Hematopoietic multipotent progenitor cell (in vitro differentiated cells): ENCODE measurements at places on chromosomes 1 and 21.

DNA sequence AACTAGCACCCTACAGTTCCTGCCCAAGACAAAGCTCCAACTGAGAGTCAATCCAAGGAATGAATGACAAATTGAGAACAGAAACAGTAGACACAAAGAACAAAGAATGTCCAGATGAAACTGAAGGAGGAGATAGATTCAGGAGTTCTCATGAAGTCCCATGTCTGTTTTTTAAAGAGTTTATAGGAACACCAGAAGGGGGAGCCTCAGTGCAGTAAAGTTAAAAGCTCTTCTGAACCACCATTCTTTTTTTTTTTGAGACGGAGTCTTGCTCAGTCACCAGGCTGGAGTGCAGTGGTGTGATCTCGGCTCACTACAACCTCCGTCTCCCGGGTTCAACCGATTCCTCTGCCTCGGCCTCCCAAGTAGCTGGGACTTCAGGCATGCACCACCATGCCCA lies 323.6 kb downstream of the MRPL39 start:
- peak; percentile 41 for DNase-seq

- no peak for DNase-seq
These were observed 11.7 kb upstream of the TRAPPC10 start for GRCh38 chr21:44000360-44000759.

GRCh38 chr1:44682883-44683265 lies 8.4 kb downstream of the ARMH1 start:
- no peak for DNase-seq

DNA sequence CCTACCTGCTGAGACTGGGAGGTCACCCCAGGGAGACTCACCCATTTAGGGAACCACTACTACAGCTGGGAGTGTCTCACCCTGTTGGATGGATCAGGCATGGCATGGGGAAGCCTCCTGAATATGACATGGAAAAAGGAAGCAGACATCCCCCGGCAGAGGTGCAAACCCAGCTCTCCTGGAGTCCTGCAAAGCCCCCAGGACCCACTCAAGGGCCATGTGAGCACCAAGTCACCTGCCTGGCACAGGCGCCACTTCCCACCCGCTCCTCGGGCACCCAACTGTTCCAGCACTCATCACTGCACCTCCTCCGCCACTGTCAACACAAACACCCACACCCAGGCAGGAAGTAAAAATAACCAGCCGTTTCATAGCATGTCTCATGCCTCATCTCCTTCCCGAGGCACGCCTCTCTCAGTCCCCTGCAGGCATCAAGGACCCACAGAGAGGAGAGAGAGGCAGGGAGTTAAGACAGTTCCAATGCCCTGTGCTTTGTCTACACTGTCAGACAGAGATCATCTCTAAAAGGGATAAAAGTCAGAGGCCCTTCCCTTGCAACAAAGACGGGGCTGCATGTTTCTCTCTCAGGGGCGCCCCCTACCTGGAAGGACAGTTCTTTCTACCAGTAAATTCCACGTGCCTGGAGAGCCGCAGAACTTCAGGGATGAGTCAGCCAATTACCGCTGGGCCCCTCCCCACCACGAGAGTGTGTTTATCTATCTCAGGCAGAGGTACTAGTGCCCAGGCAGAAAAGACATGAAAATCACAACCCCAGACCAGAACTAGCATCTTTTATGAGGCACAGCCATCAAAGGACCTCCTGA lies 150.1 kb upstream of the SOD1 start:
- peak; percentile 18 for DNase-seq

DNA sequence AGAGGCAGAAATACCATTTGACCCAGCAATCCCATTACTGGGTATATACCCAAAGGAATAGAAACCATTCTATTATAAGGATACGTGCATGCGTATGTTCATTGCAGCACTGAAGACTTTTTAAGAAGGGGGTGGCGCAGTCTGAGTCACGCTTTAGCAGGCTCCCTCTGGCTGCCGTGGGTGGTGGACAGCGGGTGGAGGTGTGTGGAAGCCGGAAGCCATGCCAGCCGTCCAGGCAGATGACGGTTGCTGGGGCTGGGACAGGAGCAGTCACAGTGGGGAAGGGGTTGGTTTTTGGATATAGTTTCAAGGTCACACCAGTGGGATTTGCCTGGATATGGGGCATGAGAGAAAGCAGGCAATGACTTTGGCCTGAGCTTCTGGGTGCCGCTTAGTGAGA lies 270.5 kb downstream of the GRIK3 start:
- DNase-seq: no peak

DNA sequence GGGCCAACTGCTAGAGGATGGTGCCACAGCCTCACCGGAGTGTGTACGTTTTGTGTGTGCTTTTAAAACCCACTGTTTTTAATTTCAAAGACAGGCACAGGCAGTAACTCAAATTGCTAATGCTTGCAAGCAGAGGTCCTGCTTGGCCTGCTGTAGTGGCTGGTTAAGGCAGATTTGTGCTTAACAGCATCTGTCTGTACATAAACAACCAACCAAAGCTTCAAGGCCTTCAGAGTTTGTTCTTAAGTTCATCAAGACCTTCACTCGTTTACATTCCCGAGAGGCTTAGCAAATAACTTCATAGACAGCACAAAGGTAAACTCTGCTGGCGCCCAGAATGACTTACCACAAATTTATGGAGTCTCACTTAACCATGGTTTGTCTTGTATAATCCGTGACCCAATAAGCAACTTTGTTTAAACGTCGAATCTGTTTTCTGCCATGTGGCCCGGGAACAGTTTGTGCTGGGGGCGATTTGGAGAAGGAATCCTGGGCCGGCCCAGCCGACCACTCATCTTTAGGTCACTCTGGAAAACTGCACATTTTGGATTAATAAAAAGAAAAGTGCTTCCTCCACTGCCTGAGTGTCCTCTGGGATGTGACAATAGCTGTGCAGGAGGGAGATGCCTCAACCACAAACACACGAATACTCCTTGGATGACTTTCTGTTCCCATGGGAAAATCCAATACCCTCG lies 58.1 kb downstream of the CAPZB start:
- DNase-seq: no peak

GRCh38 chr1:9019896-9020295 lies 6.3 kb downstream of the SLC2A7 start:
- peak; percentile 6 for DNase-seq

GRCh38 chr1:147171399-147172167 lies 687 bp downstream of the PRKAB2 start:
- peak; percentile 7 for DNase-seq

DNA sequence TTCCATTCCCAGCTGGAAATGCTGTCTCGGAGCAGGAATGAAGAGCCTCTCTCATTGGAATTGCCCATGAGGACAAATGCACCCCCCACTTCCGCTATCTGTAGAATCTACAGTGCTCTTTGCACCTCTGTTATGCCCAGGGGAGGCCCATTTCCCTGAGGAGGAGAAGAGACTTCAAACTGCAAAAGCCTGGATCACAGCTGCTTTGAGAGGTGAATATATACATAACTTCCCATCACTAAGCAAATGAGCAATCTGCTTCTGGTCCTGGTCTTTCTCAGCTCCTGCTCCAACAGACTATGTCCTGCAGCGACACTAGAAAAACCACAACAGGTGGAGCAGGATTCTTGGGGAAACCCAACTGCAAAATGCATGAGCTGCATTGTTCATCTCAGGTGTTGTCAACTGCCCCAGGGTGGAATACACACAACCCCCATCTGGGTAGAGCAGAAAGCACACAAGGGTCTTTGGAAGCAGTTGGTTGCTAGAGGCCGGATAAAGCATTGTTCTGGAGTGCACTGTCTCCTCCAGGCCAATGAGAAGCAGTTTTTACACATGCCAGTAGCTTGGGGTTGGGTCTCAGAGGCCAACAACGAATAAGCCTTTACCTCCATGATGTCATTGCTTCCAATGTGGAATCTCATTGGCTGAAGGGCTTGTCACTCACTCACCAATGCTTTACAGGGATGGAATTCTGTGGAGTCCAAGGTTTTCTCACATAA lies 67.7 kb upstream of the RAB4A start:
- no peak for DNase-seq

- DNase-seq: no peak
These were observed 47.9 kb downstream of the NPHP4 start for GRCh38 chr1:5944154-5944842.

- no peak for DNase-seq
These were observed 4.2 kb downstream of the THEMIS2 start for GRCh38 chr1:27876341-27877114.

GRCh38 chr1:37474697-37475379 lies 458 bp downstream of the ZC3H12A start:
- no peak for DNase-seq

DNA sequence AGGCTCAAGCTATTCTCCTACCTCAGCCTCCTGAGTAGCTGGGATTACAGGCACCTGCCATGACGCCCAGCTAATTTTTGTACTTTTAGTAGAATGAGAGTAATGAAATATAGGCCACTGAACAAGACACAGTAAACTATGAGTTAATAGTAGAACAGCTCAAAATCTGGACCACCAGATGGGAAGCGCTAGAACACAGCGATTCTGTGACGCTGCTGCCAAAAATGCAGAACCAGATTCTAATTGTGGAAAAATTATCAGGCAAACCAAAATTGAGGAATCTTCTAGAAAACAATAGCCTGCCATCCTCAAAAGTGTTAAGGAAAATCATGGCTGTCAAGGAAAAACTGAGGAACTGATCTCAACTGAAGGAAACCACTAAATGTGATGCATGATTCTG lies 111.4 kb upstream of the TIAM1 start:
- DNase-seq: no peak

DNA sequence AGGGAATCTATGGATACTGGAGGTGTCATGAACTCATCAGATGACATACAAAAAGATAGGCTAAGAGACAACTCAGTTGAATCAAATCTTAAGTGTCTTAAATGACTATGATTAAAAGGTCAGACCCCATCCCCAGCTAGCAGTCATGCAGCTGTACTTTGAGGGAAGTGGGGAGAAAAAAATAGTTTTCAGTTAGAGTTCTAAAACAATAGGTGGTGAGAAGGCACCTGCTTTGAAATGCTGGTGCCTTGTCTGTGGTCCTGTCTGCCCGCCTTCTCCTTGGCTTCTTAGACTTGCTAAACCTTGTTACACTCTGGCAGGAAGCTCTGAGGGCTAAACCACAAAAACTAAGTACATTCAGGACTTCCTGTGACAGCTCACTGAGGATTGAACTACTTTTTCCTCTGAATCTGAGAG lies 15.3 kb downstream of the CD2 start:
- peak; percentile 93 for DNase-seq

DNA sequence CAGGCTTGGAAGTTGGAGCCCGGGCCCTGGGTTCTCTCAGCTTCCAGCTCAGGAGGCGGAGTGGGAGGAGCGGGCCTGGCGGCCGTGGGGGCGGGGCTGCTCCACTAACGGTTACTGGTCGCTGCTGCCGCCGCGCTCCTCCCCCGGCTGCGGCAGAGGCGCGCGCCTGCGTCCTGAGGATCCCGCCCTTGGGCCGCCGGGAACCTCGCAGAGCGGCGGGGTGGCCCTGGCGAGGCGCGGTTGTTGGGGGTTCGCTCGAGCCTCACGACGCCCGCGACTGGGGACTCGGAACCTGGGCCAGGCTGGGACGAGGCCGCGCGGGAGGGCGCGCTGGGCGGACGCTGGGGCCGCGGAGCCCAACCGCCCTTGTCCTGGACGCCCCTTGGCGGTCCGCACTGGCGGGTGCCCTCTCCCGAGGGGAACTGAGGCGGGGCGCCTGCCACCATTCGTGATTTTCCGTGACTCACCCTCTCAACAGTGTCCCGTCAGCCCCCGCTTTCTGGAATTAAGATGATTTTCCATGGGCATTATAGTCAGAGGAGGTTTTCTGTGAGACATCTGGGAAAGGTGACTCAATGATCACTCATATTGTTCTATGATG lies 34.1 kb downstream of the OR2G3 start:
- DNase-seq: peak; percentile 87

DNA sequence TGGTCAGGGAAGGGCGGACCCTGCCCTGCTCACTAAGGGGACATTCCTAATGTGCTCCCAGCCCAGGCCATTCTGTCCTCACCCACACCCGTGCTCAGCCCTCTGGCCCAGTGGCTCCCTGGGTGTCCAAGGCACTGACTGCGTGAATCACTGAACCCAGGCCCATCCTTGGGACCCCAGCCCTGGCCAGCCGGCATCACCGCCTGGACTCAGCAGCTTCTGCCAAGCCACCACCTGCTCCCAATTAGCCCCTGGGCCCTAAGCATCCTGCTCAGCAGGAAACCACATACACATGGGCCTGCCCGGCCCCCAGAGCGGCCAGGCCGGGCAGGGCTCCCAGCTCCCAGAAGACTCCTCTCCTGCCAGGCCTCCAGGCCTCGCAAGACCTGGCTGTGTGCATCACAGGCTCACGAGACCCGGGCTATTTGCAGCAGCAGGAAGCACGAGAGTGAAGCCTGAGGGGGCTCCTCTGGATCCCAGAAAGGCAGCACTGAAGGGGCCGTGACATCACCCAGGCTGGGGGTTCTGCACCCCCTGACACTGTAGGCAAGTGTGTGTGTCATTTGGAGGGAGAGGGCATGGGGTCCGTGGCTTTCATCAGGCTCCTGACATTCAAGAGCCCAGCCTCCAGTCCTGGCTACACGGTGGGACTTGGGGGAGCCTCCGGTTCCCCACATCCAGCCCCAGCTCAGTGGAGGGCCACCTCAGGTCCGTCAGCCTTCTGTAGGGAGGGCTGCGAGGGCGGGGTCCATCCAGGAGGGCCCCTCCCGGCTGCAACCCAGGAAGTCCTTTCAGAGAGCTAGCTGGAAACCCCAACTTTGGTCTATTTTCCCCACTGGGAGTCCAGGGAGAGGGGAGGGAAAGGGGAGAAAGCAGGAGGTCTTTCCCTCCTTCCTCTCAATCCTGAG lies 1.6 kb downstream of the MFAP2 start:
- peak; percentile 63 for DNase-seq

GRCh38 chr1:108199201-108199691 lies 897 bp downstream of the SLC25A24 start:
- DNase-seq: peak; percentile 21

DNA sequence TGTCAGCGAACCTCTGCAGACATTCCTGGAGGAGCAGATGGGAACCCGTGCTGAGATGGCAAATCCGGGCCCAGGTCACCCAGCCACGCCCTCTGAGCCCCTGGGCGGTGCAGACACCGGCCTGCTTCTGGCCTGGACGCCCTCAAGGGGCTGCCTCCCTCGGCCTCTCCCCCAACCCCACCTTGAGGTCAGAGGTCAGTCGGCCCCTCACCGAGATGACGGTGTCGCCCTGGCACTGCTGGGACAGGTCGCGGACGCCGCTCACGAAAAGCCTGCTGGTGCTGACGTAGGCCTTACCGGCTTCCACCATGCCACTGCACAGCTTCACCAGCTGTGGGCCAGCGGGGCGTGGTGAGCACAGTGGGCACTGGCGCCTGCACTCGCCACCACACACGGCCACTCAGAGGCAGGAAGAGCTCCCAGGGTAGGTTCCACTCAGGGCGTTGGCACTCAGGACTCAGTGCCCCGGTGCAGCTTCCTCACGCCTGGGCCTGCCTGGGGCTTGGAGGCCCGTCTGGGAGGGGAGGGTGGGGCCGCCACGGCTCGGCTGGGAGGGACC lies 4.7 kb downstream of the ACAP3 start:
- DNase-seq: no peak

DNA sequence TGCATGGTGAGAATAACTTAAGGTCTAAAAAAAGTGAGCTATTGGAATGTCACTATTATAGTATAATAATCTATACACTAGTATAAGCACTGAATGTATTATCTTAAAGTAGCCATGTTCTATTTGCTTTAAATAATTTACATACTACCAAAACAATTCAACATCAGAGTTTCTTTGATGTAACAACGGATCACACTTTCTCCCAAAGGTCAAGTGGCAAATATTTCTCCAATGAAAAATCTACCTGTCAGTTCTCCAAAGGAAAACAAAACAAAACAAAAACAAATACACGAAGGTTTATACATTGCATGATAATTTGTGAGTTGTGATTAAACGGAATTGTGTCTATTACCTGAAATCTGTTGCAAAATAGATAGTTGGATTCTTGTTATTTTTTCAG lies 581.4 kb downstream of the USP25 start:
- no peak for DNase-seq

GRCh38 chr1:47423872-47424271 lies 7.8 kb downstream of the FOXE3 start:
- no peak for DNase-seq
